ENCODE measurements at places on chromosomes 4 and X.

DNA sequence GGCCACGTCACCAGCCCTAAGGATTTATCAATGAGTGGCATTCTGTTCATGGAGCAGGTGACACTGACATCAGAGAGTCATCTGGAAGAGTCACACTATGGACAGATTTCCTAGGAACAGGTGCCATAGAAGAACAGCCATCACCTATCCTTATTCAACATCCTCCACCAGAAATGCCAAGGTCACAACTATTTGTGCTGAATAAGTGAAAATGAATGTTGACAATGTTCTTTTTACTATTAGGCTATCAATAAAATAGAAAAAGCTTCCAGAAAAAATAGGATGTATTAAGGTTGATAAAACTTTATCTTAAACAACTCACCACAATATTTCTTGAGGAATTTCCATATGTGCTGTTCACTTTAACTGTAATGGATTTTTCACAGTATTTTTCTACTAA, 62.9 kb downstream of the HAUS3 start:
- DNase-seq = no peak

- no peak for DNase-seq
Observed at GRCh38 chrX:44937606-44938005, 64.6 kb downstream of the KDM6A start.

GRCh38 chr4:93751411-93751810, 77.1 kb upstream of the ATOH1 start:
- no peak for DNase-seq

DNA sequence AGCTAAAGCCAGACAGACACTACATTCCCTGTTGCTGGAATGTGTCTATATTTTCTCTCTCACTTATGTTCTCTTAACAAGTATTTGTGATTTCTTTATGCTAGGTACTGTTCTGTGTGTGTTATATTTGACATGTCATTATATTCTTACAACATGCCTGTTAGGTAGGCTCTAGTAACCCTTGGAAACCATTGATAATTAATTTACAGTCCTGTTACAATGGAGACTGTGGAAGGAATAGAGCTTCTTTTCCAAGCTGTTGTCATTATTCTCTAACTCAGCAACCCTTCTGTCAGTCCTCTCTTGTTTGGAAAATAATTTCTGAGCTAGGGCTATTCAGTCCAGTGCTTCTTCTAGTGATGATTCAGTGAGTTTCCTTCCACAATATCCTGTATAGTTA, 419.1 kb upstream of the BOD1L1 start:
- no peak for DNase-seq

DNA sequence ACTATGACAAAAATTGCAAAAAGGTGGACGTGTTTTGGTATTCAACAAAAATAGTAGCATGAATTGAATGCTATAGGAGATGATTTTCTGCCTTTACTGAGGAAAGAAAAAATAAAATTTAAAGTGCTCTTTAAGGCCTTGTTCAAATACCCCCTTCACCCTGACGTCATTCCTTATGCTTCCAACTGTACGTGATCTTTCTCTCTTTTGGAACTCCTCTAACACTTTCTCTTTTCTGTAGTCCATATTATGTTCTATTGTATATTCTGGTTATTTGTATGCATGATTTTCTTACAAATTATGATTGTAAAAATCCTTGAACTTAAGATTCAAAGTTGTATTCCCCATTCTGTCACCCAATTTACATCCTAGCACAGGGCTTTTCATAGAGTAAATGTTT, 100.5 kb downstream of the POU4F2 start:
- DNase-seq = no peak

DNA sequence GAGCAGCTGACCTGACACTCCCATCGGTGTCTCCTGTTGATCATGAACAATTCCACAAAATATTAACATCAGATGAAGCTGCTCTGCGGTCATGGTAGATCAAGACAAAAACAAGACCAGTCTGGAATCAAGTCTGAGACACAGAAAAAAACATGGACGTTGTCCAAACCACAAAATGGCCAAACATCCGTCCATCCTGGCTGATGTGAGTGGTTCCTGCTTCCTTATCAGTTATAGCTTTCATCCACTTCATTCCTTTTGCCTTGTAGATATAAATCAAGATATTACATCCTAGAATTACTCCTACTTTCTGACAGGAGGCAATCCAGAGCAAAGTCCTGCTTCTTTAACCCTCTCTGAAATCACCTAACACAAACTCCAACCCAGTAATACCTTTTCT, 28.8 kb upstream of the PCSK1N start:
- no peak for DNase-seq

DNA sequence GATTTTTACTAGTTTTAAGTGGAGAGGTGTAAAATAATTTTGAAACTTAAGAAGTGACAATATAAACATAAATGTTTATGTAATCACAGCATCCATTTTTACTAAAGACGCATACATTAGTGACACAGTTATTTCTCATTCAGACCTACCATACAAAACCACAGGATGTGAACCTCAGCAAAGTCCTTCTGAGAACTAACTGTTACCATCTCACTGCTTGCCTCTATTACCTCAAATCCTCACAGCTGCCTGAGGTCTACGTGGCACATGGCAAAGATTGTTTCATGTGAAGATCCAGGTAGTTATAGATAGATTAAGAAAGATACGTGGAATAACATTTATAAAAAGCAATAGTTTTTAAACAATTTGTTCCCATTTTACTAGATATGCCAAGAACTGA, 189.0 kb downstream of the SLITRK2 start:
- no peak for DNase-seq

- no peak for DNase-seq
Observed at GRCh38 chrX:44228621-44229020, 114.9 kb downstream of the EFHC2 start.

DNA sequence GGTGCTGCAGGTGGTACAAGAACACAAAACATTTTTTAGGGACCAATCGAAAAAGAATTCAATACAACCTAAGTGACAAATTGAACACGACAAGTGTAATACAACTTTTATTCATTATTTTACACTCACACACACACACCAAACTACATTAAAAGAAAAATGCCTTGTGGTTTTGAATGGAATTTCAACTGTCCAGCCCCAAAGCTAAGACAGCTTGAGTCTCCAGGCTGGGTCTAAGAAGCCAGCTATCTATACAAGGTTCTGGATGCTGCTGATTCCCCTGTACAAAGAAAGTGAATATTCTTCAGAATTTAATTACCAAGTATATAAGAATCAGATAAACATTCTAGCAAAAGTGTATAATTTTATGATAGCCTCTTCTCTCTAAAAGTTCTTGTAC, 118.2 kb downstream of the PPP3CA start:
- DNase-seq = no peak

DNA sequence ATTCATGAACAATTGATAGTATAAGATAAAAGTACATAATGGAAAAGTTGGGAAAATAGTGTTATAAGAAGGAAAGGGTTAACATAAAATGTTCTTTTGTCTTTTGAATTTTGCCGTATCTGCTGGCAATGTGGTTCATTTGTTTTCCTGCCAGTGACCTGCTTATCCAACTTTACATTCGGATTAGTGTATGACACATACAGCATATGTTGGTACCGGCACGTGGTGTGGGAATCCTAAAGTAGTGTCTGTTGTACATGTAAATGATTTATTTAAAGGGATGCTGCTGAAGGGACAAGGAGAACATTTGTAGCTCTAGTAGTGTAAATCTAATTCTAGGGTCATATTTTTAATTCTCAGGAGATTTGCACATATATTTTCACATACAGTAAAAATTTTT, 11.5 kb downstream of the RAB9A start:
- no peak for DNase-seq

GRCh38 chr4:185559915-185560281, 24.6 kb upstream of the PDLIM3 start:
- peak; percentile 94 for DNase-seq

DNA sequence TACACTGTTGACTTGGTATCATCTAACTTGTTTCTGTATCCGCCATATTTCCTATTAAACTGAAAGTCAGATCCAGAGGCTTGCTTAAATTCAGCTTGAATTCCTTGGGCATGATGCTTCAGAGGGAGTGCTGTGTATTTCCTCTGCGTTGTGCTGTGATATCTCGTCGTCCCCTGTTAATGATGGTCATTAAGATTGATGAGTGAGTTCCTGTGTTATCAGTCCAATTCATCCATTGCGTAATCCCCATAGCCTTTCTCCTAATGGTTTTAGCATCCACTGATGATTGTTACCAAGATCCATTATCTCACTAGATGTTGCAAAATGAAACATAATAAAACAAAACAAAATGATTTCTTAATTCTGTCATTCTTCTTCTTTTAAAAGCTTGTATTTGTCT, 31.3 kb upstream of the CHM start:
- DNase-seq = no peak
